Heart right ventricle (tissue), 16 donors: ENCODE measurements at places on chromosomes 3 and 15. TPM values are rescaled to one million over a fixed set of nuclear protein-coding genes. Genes with fewer than 3 reads are reported as not detected.

CGNL1 gene
- 36.2 TPM for total RNA-seq

DNA sequence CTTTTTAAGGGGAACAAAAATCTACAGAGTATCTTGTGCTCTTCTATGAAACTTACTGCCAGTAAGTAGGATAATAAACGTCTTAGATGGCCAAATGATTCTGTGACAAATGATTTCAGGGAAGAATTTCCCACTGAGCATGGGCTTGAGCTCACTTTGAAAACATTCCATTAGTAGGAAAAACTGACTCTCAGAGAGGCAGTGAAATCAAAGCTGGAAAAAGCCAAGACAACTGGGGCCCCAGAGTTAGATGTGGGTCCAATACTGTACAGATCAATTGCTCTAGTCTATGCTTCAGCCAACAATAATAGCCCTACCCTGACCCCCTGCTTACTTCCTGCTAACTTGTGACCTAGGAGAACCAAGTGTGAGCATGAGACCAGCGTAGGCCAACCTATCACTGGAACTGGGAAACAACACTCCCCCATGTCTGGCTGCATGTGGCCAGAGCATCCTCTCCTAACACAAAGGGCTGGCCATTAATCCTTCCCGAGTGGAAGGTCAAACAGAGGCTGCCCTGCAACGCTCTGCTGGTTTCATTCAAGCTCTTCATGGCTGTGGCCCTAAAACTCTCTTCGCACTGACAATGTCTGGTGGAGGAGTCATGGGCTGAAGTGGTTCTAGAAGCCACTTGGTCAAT is 68.8 kb downstream of the FOXB1 start:
- no peak for DNase-seq

- DNase-seq, result no peak
These were observed 82.5 kb downstream of the STT3B start for GRCh38 chr3:31615071-31615875.

DNA sequence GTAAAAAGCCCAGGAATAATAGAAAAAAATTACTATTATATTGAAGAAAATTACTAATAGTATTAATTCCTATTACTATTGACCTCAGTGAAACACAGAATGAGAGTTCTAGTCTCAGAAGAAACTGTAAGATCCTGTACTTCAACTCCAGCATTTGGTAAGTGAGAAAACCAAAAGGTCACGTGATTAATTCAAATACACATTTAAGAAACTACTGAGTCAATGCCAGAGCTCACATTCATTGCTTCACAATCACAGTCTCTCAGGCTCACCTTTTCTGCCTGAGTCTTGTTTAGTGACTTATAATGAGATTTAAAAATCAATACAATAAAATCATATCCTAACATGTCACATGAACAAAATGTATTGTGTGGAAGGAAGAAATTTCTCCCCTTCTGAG is 556.1 kb downstream of the FGF12 start:
- DNase-seq, result no peak

OXSM gene
- total RNA-seq, result 16.2 TPM

GRCh38 chr15:78795043-78795442 is 16.2 kb downstream of the ADAMTS7 start:
- DNase-seq, result no peak

GRCh38 chr3:53974324-53974723 is 82.7 kb upstream of the SELENOK start:
- no peak for DNase-seq

GRCh38 chr3:156483002-156483401 is 71.9 kb downstream of the SSR3 start:
- no peak for DNase-seq

GRCh38 chr15:63565536-63566186 is 31.5 kb upstream of the FBXL22 start:
- no peak for DNase-seq

DNA sequence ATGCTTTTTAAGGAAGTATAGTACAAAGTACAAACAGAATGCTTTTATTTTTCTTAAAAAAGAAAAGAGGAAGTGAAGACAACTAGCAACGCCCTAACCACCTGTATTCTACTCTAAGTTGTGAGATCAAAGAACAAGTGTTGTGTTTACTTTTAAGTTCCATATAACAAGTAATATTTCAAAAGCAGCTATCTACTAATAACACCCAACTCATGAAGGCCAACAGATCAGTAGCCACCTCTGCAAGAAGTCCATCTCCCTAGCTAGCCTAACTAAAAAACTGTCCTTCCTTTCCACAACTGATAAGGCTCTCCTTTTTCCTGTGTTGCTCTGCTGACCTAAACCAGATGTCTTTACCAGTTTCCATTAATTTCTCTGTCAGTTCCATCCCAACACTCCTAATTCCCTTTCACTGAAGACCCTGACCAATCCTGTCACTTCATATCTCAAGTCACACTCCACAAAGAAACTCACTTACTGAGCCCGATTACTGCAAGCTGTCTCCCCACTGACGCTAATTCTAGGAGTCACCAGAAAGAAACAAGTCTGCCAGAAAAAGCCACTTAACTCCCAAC is 26.9 kb downstream of the PHC3 start:
- no peak for DNase-seq

GRCh38 chr3:88225326-88226008 is 75.7 kb downstream of the C3orf38 start:
- no peak for DNase-seq

MNS1 gene
- 2.4 TPM for total RNA-seq

HRH1 gene
- 1.6 TPM for total RNA-seq

GRCh38 chr3:100042166-100042981 is 71.9 kb downstream of the FILIP1L start:
- DNase-seq, result no peak

DNA sequence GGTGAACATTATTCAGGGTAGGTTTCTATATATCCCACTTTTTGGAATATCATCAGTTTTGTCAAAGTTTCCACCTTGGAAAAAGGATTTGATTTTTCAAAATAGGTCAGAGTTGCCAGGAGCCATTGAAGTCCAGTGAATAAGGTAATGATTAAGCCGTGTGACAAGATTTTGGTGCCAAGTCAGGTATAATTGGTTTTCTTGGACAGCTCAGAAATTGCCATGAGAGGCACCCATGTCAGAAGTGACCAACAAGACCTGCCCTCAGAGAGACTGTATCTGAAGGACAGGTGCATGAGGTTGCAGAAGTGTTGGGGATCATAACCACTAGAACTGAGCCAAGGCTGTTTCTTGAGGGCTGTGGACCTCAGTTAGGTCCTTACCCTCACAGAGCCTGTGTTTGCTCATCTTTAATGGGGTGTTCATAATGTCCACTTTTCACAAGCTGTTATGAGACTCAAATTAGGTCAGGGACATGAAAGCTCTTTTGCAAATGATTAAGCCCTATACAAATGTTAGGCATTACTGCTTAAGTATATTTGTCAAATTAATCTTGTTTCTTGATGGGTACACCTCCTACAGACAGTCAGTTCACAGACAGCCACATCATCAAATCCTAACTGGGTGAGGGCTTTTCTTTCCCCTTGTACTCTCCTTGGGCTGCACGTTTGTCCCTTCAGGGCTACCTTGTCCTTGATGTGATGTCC is 32.3 kb downstream of the CASR start:
- DNase-seq, result no peak

NR1I2 gene
- 0.23 TPM for total RNA-seq

DNA sequence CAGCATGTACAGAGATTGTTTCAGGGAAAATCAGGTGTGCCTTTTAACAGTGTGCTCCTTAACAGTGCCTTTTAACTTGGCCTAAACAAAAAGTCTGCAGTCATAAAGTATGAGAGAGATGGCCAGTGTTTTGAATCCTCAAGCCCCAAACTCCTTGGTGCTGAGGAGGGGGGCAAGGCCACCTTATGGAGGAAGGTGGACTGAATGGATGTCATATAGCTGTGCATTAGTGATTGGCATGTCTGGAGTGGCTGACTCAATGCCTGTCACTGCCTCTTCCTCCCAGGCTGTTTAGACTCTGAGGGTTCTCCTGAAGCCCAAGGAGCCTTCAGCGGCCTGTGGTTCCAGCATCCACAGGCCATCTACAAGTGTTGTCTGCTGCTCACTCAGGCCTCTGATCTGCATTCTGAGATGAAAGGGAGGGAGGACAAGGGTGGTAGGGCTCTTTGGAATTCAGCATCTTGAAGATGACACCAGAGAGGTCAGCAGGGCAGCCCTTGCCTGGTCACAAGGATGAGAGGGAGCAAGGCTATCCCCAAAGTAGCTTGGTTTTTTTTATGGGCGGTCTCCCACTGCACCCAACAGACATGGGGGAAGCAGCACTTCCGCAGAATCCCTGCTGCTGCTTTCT is 1.5 kb downstream of the FOXL2NB start:
- no peak for DNase-seq

SHC4 gene
- 1.3 TPM for total RNA-seq

- DNase-seq, result no peak
These were observed 18.7 kb upstream of the TOP2B start for GRCh38 chr3:25683410-25683809.

FEM1B gene
- 78.9 TPM for total RNA-seq

- DNase-seq, result no peak
These were observed 792.3 kb downstream of the DIPK2A start for GRCh38 chr3:144763878-144764454.

- DNase-seq, result no peak
These were observed 340.5 kb upstream of the SATB1 start for GRCh38 chr3:18765662-18766061.

DNA sequence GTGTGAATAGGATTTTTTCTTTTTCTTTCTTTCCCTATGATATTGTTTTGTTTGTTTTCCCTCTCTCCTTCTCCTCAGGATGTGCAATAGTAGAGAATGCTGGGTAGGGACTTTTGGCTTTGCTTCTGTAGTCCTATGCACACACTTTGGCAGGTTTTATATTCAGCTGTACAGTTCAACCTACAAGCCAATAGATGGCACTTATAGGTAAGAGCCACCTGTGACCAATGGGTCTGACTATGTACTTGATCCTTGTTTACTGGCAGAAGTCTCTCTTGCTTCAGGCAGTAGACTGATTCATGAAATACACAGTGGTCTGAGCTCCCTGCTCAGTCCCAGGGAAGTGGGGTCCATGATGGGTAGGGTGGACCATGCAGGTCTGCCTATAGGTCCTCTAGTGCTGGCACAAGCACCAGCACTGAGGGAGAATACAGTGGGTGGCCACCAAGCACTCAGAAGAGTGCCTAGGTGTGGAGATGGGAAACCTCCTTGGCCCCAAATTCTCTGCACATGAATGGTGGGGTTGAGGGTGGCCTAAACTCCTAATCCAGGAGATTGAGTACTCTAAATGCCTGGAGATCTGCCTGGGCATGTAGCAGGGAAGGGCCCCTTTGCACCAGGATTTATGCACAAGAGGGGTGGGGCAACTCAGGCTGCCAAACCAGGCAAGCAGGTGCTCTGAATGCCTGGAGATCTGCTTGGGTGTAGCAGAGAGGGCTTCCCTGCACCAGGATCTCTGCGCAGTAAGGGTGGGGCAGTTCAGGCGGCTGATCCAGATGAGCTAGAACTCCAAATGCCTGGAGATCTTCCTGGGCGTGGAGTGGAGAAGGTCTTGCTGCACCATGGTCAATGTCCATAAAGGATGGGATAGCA is 176.1 kb downstream of the DOCK3 start:
- no peak for DNase-seq

DNA sequence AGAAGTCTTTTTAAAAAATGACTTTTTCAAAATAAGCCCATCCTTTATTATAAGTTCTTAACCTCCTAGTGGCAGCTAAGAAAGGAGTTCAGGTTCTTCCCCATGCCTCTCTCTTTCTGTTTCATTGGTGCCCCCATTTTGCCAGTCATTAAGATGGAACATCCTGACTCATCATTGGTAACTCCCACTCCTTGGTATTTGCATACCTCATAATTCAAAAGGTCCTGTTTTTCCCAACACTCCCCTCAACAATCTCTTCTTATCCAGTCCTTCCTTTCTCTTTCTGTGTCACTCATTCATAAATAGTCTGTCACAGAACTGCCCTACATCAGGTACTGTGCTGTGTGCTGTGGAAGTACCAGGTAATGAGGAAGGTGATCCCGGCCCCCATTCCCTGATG is 394.0 kb downstream of the FOXP1 start:
- no peak for DNase-seq
